C1 segment of cervical spinal cord (tissue), 14 donors: ENCODE measurements at places on chromosomes 1 and 21.

DNA sequence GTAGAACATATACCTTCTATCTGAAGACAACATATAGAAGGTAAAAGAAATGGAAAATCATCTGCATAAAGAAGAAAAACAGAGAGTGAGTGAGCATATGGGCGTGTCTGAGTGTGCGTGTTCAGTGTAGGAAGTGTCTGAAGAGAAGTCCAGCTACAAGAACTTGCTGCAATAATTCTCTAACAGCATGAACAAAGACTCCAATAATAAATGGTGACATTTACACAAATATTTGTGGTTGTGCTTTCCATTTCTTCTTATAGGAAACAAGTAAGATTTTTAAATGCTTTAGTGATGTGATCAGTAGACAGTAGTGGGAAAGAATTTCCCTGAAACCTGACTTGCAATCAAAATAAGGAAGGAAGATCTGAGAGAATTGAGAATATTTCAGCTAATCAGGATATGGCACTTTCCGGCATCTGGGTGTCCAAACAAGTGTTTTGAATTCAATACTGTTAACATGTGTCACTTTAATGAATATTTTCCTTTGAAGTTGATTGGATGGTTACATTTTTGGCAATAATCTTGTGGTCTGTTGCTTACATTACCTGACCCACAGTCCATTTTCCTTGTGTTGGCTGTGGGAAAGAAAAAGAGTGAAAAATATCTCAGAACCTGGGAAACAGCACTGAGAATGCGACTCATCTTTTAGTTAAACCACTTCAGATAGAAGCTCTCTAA, 154.0 kb downstream of the TGFB2 start:
- no peak for DNase-seq

DNA sequence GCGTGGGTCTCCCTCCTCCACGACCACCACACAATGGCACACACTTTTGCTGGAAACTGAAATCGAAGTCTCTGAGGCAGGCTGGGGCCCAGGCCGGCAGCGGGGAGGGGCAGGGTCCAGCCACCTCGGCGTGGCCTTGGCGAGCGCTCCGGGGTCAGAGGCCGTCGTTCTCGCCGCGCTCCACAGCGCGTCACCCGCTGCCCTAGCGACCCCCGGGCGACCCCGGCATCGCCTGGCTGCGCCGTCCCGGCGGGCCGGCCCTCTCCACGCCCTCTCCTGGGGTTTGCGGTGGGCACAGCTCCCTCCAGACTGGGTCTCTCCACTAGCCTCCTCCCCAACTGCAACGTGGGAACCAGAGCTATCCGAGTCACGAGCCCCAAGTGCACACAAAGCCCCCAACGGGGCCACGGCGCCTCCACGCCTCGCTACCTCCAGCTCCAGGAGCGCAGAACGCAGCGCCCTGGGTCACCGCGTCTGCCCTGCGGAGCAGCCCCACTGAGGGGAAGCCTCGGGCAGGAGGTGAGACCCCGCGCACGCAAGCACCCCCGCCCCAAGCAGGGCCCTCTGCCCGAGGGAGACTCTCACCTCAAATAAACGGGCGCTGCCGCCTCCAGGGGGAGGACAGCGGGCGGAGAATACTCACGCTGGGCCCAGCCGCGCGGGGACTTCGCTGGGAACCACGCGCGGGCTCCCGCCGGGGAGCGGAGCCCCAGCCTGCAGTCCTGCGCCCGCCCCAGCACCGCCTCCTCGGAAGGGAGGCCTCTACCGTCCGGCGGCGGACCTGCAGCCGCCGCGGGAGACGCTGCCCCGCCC, 134.0 kb upstream of the BARHL2 start:
- DNase-seq, result peak; percentile 60

- DNase-seq, result no peak
Observed at GRCh38 chr1:2412773-2413494, 570 bp upstream of the PEX10 start.

DNA sequence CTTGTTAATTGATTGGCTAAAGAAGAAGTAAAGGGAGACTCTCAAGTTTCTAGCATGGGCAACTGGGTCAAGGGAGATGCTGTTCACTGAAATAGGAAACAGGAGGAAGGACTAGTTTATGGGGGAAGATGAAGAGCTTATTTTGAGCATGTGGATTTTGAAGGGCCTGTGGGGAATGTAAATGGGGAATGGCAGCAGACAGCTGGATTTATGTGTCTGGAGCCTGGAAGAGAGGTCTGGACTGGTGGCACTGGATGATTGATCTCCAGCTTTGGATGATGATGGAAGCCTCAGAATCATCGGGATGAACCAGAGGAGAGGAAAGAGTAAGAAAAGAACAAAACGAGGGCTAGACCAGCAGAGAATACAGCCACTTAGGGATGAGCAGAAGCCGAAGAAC, 54.9 kb upstream of the ENAH start:
- no peak for DNase-seq

DNA sequence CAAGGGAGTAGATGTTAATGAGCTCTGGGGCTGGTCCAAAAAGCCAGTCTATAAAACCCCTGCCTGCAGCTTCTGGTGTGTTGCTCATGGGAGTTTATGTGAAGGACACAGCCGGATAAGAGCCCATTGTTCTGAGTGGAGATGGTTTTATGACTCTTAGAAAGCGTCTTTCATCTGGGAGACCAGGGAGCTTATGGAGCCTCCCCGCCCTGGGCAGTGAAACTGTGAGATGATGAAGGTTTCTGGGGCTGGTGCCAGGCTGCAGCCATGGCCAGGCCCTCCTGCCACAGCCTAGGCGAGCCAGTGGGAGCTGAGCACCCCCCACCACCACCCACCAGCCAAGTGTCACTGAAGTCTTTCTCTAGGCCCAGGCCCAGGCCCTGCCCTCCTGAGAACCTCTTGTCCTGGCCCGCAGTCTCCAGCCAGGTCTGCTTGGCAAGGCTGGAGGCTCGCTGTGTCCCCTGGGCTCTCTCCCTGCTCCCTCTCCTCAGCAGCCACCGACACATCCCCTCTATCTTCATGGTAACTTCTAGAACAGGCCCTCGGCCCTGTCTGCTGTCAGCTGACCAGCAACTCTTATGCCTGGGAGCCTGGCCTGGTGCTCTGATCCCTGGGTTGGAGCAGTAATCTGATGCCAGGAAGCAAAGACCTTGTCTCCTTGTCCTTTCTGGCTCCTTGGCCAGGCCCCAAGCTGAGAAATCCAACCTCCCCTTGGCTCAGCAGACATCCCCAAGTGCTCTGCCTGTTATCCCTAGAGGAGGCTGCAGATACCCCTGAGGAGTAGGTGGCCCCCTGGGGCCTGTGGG, 7.6 kb upstream of the ARHGEF10L start:
- peak; percentile 64 for DNase-seq

- peak; percentile 70 for DNase-seq
Observed at GRCh38 chr21:31558189-31558961, 101.1 kb upstream of the SOD1 start.

DNA sequence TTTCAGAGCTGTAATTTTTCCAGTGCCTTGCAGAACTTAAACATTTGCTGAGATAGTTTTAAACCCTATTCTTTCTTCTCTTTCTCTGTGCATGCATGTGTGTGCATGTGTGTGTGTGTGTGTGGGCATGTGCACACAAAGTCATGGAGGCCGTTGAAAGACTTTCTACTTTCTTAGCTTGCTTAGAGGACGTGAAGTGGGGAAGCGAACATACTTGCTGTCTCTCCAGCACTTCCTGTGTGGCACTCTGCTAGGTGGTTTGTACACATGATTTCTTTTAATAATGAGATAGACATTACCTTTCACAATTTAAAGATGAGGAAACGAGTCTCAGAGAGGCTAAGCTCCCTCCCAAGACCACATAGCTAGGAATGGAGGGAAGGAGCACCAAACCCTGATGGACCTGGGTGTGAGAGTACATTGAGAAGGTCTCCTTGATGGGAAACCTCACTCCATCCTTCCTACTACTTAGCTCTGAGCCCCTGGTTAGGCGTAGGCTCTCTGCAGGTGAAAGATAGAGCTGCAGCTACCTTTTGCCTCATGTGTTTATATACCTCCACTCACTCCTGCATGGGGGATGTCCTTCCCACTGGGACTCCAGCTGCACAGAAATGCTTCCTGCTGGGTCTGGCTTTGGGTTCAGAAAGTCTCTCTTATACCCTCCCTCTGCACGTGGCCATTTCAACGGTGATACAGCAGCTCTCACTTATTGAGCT, 101.9 kb upstream of the USP24 start:
- no peak for DNase-seq

GRCh38 chr1:2152954-2153353, 41.6 kb downstream of the FAAP20 start:
- no peak for DNase-seq

GRCh38 chr1:88888750-88889149, 2.6 kb downstream of the GTF2B start:
- no peak for DNase-seq

DNA sequence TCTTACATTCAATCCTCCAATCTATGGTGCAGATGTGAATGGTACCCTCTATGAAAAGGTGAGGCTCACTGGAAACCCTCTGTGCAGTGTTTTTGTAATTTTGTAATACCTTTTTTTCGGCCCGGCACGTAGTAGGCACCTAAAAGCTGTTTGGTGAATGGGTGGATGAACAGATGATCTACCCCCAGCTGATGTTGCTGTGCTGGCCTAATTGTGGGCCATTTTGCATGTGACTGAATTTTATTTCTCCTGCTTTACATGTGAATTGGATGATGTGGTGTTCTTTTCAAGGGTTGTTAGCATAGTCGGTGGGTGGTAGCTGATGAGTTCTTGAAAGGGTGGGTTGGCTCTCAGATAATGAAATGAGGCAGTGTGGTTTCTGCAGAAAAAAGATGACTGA, 10.4 kb downstream of the KDM4A start:
- DNase-seq, result no peak

DNA sequence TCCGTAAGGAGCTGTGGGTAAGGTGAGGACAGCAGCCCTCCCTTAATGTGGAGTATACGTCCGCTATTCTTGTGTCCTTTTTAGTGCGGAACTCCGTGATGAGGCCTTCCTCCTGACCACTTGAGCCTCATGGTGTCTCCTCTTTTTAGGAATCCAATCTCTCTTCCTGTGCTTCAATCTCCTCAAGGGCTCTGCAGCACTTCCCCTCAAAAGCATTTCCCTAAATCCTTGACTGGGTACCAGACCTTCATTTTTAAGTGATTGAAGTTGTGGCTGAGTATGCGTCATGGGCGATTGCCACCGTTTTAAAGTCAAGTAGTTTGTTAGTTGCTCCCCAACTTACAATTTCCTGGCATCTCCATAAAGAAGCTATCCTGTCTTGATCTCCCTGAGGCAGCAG, 62.8 kb downstream of the SAMSN1 start:
- DNase-seq, result no peak
